Myocyte (in vitro differentiated cells): ENCODE measurements at places on chromosomes 3 and 15.

GRCh38 chr15:45128971-45129639, 574 bp downstream of the DUOXA1 start:
- DNase-seq, result no peak

GRCh38 chr15:68774521-68775235, 46.0 kb downstream of the ANP32A start:
- DNase-seq, result peak; percentile 47

DNA sequence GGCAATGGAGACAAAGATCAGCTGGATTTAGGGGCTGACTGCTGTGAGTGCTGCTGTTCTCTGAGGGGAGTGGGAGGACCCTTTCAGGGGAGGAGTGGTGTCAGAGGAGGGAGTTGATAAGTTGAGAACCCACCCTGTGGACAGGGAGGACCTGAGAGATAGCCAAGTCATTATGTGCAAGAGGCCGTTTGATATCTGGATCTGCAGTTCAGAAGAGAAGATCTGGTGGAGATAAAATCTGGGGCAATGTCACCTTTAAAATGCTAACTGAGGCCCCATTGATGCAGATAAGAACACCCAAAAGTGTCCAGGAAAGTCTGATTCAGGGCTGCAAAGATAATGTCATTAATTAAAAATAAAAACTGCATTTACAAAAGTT, 256.1 kb upstream of the HES1 start:
- no peak for DNase-seq

DNA sequence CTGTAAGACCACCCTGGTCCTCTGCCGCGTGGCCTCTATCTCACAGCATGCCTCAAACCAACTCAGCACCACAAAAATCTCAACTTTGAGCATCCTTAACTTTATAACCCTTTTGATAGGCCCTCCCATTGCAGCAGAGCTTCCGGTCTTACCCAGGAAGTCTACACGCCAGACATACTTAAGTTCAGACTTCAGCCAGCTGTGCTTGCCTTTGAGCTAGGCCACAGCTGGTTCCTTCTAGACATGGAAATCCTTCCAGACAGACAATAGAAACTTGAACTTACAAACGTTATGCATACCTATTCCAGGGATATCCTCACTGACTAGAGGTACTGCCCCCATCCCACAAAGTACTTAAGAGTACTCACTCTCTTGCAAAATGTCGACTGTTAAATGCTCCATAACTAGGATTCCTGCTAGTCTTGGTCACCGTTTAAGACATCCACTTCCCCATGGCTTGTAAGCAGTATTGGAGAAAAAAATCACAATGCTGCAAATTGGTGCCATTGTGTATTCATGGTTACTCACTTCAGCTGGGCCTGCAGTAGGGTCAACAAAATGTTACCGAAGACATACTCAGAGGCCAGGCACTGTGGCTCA, 183.5 kb downstream of the TBL1XR1 start:
- no peak for DNase-seq

DNA sequence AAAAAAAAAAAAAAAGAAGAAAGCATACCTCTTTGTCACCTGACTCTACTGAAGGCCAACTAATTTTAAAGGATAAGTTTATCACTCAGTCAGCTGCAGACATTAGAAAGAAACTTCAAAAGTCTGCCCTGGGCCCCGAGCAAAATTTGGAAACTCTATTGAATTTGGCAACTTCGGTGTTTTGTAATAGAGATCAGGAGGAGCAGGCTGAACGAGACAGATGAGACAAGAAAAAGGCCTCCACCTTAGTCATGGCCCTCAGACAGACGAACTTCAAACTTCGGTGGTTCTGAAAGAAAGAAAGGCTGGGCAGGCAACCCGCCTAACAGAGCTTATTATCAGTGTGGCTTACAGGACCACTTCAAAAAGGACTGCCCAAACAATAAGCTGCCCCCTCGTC, 18.5 kb downstream of the GLDN start:
- DNase-seq, result no peak

DNA sequence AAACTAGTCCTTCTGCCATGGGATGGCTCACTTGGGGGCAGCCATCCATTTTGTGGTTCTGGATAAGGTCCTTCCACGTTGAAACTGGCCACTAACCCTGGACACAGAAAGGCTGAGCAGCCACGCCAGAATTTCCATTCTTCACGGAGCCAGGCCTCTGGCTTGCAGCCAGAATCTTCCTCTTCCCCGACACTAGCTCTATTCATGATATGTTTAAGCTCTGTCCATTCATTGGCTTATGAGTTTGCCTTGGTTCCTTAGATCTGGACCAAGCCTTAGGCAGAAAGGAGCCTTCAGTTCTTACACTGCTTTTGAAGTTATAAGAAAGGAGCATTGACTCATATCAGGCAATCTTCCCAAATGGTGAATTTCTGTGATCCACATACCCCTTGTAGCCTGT, 288.4 kb upstream of the GOLGA6L4 start:
- DNase-seq, result no peak

DNA sequence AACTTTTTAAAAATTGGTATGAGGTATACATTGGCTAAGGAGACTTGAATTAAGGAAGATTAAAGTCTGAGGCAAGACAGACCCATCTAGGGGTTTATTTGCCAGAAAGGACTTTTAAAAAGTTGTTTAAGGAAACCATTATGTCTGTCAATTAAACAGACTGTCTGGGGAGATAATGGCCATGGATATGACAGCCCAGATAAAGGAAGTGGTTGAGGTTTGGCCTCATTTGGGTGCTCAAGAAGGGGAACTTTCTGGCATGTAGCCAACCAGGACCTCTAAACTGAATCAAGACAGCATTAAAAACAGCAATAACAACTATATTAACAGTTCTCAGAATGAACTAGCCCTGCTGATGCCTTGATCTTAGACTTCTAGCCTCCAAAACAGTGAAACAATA, 9.9 kb upstream of the CD200R1L start:
- no peak for DNase-seq
